ENCODE measurements at places on chromosomes 5 and 9.

DNA sequence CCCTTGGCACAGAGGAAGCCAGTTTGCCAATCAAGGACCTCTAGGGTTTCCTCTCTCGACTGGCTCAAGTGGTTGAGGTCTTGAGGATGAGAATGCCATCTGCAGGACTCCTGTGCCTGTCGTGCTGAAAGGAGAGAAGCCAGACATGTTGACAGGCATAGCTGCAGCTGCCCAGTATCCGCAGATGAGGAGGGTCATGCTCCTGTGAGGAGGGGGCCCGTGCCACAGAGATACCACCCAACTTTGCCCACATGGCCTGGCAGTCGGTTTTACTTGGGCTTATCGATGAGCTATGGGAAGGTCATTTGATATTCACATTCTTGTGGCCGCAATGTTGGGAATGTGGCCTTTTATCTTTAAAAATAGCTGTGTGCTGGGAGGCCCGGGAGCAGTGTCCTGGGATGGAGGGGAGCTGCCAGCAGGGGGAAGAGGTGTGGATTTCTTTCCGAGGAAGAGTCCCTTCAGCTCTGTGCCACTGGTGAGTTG lies 17.4 kb downstream of the FRMPD1 start:
- no peak for DNase-seq

- no peak for DNase-seq
Observed at GRCh38 chr5:60487476-60487875, 212.5 kb downstream of the DEPDC1B start.

GRCh38 chr9:35702696-35703095 lies 13.0 kb upstream of the TPM2 start:
- no peak for DNase-seq

DNA sequence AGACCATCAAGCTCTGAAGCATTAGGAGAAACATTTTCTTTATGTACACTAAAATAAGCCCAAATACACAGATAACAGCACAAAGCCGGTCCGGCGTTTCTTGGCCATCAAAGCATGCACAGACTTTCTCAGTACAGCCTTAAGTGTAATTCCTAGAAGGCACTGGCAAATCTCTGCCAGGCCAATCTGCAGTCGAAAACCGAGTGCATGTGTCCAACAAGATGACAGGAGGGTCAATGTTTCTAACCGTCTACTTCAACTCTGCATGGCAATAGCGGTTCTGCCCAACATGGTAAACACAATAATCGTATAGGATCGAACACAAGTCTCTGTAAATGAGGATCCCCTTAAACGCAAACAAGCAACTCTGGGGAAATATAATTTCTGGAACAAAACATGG lies 1.1 kb downstream of the ARL15 start:
- no peak for DNase-seq

DNA sequence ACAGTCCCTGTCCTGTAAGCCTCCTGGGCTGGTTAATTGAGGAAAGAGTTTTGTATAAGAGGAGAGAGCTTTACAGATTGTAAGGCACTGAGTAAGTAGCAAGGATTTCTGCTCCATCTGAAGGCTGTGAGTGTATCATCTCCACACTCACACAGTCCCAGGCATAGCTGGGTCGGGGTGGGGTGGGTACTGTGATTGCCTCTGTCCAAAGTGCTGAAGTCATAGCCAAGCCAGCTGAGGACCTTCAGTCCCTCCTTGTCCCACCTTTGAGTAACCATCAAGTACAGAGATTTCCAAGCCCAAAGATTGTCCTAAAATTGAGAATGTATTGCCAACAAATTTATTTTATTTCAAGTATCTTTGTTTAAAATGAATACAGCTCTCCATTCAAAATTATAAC lies 5.5 kb upstream of the DNAJB5 start:
- DNase-seq, result peak; percentile 55

GRCh38 chr9:8857926-8858595 lies 1058.5 kb upstream of the DMAC1 start:
- DNase-seq, result peak; percentile 7

DNA sequence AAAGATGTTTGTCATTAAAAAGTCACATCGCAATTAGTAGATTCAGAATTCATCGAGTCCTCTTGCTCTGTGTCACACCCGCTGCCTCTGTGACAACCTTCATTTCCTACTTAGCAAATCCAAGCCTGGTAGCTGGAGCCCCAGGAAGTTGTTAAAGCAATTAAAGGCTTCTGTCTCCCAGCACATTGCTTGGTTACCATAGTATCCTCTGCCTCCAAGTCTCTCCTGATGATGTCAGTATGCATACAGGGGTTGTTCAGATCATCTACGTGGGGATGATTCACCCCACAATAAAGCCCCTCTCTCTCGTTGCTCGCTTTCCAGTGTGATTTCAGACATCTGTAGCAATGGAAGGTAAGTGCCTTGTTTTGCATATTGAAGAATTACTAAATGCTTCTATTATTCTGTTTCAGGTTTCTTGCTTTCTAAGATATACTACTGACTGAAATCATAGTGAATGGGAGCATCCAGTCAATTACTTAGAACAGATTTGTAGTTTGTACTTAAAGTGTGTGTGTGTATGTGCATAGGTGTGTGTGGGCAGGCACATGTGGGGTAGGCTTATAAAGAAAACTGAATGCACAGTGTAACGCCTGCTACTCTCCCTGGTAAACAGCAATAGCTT lies 52.9 kb downstream of the PAM start:
- DNase-seq, result no peak

DNA sequence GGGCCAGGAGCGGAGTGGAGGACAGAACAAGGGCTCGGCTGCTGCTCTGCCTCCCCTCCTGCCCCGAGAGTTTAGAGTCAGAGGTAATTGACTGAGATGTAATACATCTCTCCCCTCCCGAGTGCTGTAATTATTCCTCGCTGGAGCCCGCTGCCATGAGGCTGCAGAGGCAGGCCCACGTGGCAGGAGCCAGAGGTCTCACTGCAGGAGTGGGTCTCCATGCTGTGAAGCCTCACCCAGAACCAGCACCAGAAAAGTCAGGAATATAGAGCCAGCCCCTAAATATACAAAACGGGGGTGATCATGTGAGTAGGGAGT lies 2.5 kb downstream of the FAM163B start:
- DNase-seq, result no peak

GRCh38 chr9:20832775-20833174 lies 148.7 kb downstream of the FOCAD start:
- DNase-seq, result no peak

DNA sequence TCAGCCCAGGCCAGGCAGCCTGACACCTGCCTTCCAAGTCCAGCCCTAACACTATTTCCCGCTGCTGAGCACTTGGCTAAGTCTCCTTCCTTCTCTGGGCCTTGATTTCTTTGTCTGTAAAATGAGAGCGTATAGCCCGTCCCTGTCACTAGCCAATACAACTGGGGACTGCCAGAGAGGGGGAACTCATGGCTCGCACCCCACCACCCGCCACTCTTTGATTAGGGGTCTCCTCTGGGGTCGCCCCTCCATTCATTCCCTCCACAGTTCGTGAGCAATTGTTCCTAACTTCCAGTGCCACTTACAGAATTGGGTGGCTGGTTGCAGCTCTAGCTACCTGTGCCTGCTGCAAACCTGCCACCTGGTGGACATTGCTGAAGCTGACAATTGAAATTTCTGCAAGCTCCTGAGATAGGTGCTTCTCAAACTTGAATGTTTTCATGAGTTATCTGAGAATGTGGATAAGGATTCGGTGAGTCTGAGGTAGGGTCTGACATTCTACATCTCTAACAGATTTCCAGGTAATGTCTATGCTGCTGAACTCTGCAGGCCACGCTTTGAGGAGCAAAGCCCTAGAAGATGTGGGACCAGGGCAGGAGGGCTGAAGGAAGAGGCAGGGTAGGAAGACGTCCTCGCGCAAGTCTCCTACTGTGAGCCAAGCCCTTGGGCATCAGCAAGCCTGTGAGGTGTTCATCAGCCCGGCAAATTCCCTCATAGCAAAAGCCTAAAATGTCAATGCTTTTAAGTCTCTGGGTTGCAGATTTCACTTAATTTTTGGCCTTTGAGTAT lies 13.3 kb upstream of the RECK start:
- peak; percentile 78 for DNase-seq

- DNase-seq, result no peak
Observed at GRCh38 chr5:14440582-14441431, 140.8 kb upstream of the OTULINL start.

DNA sequence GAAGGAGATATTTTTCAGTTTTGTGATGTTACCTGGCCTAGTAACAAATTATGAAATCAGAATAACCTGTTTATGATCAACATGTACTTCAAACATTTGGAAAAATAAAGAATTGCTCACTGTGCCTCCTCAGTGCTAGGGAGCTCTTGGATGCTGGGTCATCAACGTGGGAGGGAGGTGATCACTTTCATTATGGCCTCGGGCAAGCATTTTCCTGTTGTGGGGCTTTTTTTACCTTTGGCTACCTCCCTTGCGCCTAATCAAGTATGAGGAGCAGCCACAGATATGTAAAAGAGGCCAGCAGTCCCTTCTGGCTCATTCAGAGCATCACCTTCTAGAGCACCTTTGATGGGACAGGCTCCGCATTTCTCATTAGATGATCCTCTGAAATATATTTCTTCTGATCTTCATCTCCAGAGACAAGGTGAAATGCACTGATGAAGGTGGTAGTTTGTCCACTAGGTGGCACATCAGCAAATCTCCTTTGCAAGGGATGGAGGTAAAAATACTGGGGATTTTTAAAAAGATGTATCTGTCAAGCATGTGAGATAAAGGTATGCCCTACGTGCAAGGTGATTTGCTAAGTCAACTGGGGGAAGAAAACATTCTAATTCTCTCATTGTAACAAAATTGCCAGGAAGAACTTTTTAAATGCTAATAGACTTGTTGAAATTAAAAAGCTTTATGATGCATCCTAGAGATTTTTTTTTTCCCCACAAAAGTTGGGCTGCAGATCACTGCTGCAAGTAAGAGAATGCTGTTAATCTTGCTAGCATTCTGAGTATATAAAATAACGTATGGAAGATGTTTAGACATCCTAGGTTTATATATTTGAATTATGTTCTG lies 218.2 kb downstream of the MAST4 start:
- DNase-seq, result peak; percentile 46

GRCh38 chr9:77892171-77892570 lies 139.4 kb downstream of the GNAQ start:
- DNase-seq, result peak; percentile 7

DNA sequence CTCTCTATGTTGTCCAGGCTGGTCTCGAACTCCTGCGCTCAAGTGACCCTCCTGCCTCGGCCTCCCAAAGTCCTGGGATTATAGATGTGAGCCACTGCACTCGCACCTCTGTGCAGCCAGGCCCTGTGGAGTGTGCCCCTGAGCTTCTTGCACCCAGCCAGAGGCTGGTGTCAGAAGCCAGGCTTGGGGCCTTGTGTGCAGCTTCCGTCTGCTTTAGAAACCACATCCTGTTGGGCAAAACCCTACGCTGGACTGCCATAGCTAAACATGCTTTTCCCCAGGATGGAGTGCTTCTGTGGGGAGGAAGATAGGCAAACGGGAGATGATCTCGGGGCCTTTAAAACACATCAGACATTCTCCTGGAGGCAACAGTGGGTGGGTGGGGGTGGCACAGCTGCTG lies 40.1 kb downstream of the PRRT1B start:
- DNase-seq, result peak; percentile 59

DNA sequence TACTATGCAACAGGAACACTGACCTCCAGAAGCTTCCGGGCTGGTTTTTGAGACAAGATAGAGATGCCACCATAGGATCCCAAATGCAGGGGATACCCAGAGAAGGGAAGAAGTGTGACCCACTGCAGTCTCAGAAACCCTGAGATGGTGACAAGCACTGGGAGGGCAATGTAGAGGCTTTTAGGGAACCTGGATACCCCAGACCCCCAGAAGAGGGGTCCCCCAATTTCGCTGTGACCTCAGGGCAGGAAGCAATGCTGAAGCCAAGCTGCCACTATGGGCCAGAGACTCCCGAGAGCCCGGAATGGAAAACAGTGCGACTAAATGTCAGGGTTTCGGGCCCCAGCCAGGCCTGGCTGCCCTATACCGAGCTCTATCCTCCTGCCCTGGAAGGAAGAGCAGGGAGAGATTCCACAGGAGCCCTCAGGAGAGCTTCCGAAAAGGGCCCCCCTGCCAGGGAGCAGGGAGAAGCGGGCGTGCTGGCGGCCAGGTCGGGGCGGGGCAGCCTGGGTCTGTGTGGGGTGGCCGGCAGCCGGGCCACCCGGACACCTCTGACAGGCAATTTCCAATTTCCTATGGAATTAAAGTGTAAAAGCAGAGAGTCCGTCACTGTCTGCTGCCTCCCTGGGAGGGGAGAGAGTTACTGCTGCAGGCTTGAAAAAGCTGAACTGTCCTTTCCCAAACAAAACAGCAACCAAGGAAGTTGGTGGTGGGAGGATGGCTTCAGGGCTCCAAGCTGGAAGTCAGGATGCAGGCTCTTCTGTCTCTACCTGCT lies 154.2 kb downstream of the FGF18 start:
- no peak for DNase-seq

DNA sequence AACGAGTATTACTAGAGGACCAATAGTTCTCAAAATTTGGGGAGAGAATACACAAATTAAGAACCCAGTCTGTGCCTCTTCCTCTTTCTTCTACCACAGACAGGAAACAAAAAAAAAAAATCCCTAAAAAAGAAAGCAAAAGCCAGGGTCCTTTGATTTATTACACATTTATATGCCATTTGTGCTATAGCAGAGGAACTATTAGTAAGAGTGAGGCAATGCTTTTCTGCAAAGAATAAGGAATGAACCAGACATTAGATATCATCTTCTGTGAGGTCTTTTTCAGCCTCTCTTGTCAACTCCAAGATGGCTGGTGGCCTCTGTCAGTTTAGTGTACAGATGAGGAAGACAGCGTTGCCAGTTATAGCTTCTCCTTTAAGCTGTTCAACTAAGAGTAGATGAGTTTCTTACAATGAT lies 127.6 kb downstream of the RFX3 start:
- peak; percentile 66 for DNase-seq

GRCh38 chr5:72648480-72648879 lies 141.3 kb upstream of the ZNF366 start:
- no peak for DNase-seq

GRCh38 chr5:137105351-137106035 lies 393.6 kb downstream of the SPOCK1 start:
- DNase-seq, result no peak

DNA sequence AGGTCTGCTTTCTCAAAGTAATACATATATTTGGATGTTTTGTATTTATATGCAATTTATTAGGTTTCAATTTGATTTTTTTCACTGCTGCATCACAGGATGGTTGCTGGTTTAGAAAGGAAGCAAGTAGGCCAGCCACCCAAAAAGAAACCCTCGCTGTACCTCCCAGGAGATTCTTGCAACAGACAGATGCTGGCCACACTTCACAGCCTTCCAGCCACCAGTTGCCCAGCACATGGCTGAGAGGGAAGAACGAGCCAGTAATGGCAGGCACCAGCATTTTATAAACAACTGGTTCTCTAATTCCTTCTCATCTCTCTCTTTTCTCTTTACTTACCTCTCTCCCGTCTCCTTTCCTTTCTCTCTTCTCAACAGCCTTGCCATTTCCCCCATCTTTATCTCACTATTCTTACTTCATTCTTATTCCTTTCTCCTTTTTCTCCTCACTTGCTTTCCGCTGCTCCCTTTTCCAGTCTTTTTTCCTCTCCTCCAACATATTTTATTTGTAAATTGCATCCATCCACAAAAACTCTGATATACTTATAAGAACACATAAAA lies 38.9 kb downstream of the EFNA5 start:
- DNase-seq, result no peak

All from B cell (primary cell).